ENCODE measurements at places on chromosomes 12 and 14.

GRCh38 chr12:125092872-125093680 is 27.8 kb downstream of the AACS start:
- H3K27me3 ChIP-seq: no peaks in the 10 kb centered on the region
- no peak overlapping the region for H3K27ac ChIP-seq
- peaks cover 39% of the 10 kb centered on the region for H3K36me3 ChIP-seq
- H3K4me3 ChIP-seq: no peak overlapping the region

DNA sequence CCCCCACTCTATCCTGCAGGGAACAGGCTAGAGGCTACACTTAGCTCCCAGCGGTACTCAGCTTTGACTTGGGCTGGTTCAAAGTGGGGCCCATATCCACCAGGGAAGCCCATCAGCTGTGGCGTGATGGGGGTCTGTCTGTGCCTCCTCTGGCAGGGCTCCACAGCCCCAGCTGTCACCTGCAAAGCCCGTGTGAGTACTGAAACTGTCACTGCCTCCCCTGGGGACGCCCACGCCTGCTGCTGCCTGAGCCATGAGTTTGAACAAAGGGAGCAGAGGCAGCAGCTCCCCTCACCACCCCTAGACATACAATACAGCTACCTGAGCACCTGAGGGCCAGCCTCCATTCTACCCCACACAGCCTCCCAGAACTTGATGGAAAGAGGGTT is 5.0 kb downstream of the REM2 start:
- H3K4me1 ChIP-seq: peaks cover 27% of the 10 kb centered on the region
- no peaks in the 10 kb centered on the region for H3K27me3 ChIP-seq
- no peaks in the 10 kb centered on the region for H3K36me3 ChIP-seq

GRCh38 chr12:75041472-75041871 is 168.2 kb downstream of the KCNC2 start:
- no peaks in the 10 kb centered on the region for H3K27me3 ChIP-seq
- no peak for DNase-seq

GRCh38 chr14:100388103-100389054 is 65.2 kb downstream of the SLC25A47 start:
- no peak overlapping the region for H3K27ac ChIP-seq
- peaks cover under 1% of the 10 kb centered on the region for H3K36me3 ChIP-seq
- no peaks in the 10 kb centered on the region for H3K27me3 ChIP-seq
- no peak for DNase-seq

DNA sequence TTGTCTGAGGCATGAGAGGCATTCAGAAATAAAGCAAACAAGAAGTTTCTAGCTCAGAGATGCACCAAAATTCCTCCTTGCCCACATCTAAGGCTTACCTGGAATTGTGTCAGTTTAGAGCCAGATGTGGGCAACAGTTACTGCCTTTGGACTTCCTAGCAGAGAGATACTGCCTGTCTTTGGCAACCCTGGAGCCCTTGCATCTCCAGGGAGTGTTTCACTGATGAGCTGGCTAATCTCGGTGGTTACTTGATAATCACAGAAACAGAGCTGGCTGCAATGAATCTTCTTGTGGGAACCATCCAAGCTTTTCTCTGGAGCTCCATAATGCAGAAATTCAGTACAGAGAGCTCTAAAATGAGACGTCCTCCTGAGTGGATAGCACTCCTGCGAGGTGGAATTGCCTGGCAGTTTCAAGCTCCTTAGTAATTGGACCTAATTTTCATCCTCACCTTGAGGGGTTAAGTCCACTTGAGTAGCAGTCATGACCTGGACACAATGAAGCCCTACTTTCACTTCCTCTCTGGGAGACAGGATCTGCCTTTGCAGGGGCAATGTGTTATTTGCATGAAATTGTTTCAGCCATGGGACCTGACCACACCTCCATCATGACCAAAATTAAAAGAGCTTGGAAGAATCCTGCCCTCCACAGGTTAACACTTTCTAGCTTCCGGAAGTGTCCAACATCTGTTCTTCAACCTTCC is 108.8 kb upstream of the ARHGAP5 start:
- no peak overlapping the region for H3K4me3 ChIP-seq
- no peaks in the 10 kb centered on the region for H3K27me3 ChIP-seq
- H3K27ac ChIP-seq: no peak overlapping the region
- no peaks in the 10 kb centered on the region for H3K36me3 ChIP-seq
